ENCODE measurements at places on chromosomes 4 and X.
A peak's percentile ranks its signal among the peaks of the same experiment; 100 is the strongest.

DNA sequence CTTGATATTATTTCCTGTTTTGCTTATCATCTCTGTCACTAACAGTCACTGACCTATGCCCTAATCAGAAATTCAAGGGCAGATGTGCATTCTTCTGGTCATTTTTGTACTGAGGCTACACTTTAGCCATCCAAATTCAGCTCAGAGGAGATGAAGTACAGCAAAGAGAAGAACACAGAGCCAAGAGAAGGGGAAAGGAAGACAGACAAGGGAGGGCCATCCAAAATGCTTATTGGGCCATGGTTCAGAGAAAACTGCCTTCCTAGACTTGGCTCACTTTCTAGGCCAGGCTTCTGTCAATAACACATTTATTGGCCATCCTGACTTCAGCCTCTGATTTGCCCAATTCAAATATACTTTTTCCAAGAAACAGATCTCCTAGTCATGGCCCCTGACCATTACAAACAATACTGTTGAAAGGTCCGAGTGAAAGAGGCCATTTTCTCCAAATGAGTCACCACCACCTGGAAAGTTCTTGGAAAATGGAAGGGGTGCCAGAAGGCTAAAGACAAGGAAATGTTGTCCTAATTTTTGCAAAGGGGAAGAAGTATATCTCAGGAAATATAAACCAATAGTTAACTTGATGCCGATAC, 56.4 kb downstream of the DCX start:
- no peak for DNase-seq

DNA sequence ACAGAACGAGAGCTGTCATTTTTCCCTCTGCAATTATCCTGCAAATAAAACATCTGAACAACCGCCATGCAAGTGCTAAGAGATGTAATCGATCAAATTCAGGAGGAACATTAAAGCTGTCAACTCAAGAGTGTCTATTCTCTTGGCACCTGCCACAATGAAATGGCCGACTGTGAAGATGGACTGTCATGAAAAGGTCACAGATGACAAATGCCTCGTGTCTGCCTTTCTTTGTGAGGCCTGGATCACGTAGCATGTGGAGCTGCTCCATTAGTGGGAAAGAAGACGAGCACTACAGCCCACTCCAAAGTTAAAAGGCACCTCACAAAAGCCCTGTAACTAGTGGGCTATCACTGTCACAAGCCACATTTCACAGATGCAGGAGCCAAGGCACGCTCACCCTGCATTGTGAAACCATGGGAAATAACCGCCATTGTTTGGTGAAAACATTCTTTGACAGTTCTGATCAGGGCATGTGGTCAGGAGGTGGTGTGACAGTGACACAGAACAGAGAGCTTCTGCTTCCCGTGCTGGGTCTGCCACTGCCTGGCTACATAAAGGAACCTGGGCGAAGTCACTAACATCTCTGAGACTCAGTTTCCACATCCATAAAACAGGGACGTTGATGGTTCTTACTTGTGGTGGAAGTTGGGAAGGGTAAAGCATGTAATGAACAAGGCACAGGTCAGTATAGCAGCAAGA, 98.9 kb downstream of the EVC2 start:
- DNase-seq: no peak

DNA sequence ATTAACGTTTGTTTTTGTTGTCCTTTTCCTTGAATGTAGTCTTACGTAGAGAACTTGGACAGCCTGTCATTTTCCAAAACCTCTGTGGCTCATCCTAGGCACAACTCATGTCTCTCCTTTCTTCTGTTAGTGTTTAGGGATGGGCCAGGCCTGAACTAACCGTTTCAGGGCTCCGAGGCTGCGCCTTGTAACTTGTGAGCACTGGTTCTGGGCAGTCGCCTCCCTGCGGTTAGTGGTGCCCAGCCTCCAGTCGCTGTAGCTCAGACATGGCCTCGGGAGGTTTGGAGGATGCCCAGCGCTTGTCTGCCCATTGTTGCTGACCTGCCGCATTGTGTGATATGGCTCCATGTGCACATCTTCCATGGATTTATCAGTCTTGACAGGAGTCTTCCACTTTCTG, 32.8 kb downstream of the TMEM131L start:
- no peak for DNase-seq

DNA sequence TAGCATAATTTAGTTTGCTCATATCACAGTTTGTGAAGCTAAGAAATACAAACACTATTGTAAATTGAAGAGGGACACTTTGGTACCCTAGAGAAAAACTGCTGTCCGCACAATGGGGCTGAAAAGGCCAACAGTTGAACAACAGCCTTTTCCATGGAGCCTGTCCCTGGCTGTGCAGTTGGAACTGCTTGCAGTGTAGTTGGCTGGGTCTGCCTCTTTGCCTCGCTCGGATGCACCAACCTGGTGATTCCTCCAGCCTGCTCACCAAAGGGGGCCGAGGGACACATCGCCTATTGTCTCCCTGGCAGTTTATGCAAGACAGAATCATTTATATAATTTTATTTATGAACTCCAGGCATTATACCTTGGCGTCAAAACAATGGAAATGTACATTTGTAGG, 16.5 kb upstream of the GALNT7 start:
- DNase-seq: peak; percentile 31

DNA sequence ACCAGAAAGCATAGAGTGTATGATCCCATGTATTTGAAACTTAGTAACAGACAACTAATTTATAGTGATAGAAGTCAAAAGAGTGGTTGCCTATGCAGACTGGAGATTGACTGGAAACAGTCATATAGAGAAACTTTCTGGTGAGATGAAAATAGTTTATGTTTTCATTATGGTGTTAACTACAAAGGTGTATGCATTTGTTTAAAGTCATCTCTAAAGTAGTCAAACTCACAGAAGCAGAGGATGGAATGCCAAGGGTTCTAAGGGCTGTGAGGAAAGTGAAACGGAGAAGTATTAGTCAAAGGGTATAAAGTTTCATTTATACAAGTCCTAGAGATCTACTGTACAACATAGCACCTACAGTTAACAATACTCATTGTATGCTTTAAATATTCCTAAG, 45.8 kb downstream of the ENOX2 start:
- no peak for DNase-seq

DNA sequence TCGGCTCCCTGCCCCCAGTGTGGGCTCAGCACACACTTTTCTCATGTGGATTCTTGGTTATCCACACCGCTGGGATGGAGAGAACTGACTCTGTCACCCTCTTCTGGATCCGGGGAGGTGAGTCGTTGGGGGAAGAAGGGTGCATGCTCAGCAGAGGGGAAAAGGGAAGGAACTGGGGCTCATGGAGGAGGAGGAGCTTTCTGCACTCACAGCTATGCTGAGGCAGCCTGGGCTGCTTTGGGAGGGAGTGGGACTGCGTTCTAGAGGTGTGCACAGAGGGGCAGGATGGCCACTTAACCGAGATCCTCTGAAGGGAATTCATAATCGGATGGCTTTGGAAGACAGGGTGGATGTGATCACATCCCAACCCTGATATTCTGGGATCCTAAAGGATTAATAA, 51.6 kb downstream of the RTL5 start:
- no peak for DNase-seq

GRCh38 chr4:156378033-156378665, 424.5 kb upstream of the CTSO start:
- peak; percentile 71 for DNase-seq

DNA sequence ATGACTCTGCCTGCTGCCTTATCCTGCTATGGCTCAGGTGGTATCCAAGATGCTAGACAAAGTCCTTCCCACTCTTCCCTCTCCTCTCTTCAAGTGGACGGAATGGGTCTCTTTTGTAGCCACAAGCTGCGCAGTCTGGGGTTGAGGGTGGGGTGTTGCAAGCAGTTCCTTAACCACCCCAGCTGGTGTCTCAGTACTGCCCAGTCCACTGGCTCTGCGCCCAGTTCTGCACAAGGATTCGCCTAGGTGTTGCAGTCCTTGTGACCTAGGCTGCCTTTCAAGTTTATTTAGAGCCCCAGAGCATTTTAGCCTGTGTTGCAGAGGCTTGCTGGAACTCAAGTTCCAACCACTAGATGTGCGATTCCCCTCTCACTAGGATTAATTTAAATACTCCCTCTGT, 120.7 kb downstream of the NEXMIF start:
- peak; percentile 2 for DNase-seq

DNA sequence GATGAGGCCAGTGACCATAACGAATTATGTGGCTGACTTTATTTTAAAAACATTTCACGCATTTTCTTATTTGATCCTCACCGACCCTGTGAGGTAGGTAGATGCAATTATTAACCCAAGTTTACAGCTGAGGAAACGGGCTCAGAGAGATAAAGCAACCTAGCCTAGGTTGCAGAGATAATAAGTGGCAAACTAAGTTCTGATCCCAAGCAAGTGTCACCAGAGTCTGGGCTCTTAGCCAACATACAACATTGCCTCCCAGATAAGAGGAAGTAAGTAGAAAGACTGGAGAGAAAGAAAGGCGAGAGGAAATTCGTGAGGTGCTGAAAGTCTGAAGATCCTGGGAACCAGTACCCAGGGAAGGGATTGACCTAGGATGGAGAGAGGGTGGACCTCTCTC, 77.4 kb upstream of the GPR50 start:
- DNase-seq: no peak

Data from GM23338 (cell line).